NCI-H460 (cell line): ENCODE measurements at places on chromosomes 1 and 21.

DNA sequence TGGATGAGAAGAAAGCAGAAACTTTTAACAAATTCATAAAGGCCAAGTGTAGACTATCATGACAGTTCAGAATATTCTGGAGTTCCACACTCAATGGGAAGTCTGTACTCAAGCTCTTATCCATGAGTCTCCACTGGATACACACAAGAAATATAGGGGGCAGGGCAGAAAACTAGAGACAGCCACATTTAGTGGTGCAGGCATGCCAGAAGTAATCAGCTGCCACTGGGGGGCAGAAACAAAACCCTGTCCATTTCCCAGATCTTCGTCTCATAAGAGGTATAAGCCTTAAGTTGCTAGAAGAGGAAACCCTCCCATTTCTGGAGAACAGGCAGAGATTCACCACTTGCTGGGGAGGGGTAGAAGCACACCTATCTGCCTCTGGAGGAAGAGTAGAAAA lies 166.8 kb upstream of the GALNT2 start:
- DNase-seq = no peak

DNA sequence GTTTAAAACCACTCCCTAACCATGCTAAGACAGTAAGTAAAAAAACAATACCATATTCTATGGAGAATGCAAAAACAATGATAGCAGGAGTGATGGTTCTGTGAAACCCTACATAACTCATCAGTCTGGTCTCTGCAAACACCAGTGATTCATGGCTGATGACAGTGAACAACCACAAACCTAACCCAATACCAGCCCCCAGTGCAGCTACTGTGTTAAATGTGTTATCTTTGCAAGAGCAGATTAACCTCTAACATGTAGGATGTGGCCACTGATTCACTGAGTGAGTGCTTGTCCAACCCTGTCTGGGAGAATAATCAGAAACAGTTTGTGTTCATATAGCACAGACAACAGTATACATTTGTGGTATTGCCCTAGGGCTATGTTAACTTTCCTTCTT lies 100.2 kb upstream of the COG2 start:
- DNase-seq = no peak

DNA sequence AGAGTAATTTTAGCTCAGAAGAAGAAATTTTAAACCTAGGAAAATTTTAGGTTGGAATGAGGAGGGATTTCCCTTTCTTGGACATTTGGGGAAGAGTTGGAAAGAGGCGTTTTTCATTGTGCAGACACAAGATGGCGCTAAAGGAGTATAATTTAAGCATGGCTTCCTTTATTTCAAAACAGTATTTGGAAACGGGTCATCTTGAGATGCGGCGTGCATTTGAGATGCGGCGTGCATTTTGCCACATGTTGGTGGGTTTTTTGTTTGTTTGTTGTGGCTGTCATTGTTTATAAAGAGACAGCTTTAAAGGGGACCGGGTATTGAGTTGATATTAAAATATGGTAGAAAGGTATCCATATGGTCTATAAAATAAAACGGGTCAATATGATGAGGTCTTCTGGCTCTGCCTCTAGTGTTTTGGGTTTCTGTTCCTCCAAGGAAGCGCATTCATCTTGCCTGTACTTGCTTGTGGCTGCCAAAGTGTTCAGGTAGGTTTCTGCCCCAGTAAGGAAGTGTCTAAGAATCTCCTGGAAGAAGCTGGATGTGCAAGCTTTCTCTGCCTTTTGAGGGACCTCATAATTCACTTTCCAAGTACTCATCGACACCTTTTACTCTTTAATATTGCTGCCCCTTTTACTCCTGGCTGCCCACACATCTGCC lies 210.3 kb downstream of the SLC35F3 start:
- peak; percentile 69 for DNase-seq

- DNase-seq = no peak
These were observed 42.6 kb upstream of the SRSF10 start for GRCh38 chr1:24022581-24023361.

DNA sequence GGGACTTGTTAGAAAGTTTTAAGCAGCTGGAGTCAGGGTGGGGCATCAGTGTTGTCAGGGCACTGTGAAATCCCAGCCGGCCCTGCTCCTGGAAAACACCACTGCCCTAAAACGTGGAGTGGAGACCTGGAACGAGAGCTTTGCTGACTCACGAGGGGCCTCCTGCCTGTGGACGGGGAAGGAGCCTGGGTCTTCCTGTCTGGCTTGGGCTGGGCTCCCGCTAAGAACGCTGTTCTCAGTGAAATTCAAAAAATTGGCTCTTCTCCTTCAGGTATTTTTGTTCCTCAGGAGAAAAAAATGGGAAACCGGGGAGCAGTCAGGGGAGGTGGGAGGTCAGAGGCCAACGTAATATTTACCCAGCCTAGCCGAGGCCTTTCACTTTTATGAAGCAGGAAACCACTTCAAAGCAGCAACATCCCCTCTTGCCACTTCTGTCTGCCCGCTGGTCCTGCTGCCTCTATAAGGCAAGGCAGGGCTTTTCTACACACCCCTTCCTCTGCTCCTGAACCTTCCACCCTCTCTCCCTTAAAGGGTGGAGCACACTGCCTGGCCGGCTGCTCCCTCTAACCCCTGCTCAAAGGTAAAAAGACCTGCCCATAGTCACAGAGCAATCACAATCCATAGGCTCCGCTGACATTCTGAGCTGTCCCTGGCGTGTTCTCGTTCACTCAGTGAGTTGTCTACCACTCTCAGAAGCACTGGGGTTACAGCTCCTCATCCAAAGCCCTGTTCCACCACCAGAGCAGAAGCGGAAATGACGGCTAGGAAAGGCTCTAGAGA lies 8.0 kb downstream of the PLXNA2 start:
- DNase-seq = peak; percentile 54

GRCh38 chr1:175885326-175885725 lies 141.9 kb upstream of the TNR start:
- DNase-seq = no peak

GRCh38 chr1:54289712-54290233 lies 89.8 kb downstream of the MRPL37 start:
- no peak for DNase-seq

- no peak for DNase-seq
These were observed 268.0 kb downstream of the PTPRC start for GRCh38 chr1:198906739-198907422.

GRCh38 chr1:16189921-16190621 lies 22.4 kb downstream of the ARHGEF19 start:
- no peak for DNase-seq

- no peak for DNase-seq
These were observed 827.1 kb upstream of the B3GALT2 start for GRCh38 chr1:194013561-194013960.

GRCh38 chr1:210747890-210748289 lies 386.1 kb downstream of the KCNH1 start:
- no peak for DNase-seq

GRCh38 chr1:79741720-79742421 lies 735.3 kb upstream of the ADGRL4 start:
- no peak for DNase-seq

DNA sequence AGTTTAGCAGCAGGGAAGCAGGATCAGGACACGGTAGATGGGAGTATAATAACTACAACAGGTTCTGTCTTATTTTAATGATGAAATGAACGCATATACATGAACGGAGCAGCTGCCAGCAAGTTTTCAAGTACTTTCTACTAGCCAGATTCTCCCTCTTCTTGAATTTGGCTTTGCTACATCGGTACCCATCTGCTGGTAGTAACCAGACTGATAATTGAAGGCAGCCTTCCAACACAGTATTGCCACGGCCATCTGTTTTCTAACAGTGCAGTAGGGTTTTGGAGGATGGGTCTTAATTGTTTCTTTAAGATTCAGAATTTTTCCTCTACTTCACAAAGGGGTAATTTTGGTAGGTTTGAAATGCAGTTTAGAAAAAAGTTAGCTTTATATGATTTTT lies 33.4 kb downstream of the CENPF start:
- no peak for DNase-seq

GRCh38 chr1:206768472-206769303 lies 1.9 kb upstream of the IL19 start:
- no peak for DNase-seq

DNA sequence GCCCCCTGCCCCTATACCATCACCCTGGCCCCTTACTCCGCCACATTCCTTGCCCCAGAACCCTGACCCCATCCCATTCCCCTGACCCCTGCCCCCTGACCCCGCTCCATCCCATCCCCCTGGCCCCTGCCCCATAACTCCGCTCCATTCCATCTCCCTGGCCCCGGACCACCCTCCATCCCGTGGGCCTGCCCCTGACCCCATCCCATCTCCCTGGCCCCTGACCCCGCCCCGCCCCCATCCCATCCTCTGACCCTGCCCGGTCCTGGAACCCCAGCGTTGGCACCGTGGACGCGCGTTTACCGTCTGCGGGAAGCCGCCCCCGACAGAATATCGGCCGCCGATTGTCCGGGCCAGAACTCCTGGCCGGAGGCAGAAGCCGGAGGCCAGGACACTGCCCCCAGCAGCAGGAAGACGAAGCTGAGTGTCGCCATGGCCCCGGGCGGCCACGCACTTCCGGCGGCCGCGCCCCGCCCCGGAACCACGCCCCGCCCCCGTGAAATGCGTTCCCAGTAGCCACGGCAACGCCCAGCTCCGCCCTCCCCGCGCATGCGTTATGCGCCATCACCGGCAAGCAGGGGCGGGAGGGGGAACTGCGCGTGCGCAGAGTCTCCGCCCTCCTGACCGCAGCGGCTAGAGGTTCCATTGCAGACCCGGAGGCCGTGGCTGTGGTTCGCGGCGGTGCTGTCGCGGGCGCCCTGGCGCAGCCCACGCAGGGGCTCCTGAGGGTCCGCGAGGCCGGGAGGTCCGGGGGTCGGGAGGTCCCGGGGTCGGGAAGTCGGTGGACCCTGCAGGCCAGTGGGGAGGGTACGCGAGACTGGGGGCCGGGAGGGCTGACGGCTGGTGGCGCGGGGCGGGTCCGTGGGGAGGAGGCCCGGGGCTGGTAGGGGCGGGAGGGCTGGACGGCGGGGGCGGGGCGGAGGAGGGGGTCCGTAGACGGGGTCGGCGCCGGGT lies at the start of gene POFUT2:
Gene POFUT2, minus strand, starts transcription at position 458 of the 954 bp plus-strand sequence. Its CDS starts 24 bp downstream, at position 434.
- DNase-seq = peak; percentile 91

GRCh38 chr1:151963288-151963687 lies 30.4 kb downstream of the S100A10 start:
- DNase-seq = no peak

GRCh38 chr1:23617084-23617521 lies 57.8 kb upstream of the ID3 start:
- DNase-seq = no peak

GRCh38 chr21:21187579-21187978 lies 189.4 kb downstream of the NCAM2 start:
- DNase-seq = no peak

- no peak for DNase-seq
These were observed 20.4 kb upstream of the C1orf105 start for GRCh38 chr1:172399756-172400721.

GRCh38 chr1:28449904-28450303 lies 55.9 kb upstream of the RCC1 start:
- no peak for DNase-seq

DNA sequence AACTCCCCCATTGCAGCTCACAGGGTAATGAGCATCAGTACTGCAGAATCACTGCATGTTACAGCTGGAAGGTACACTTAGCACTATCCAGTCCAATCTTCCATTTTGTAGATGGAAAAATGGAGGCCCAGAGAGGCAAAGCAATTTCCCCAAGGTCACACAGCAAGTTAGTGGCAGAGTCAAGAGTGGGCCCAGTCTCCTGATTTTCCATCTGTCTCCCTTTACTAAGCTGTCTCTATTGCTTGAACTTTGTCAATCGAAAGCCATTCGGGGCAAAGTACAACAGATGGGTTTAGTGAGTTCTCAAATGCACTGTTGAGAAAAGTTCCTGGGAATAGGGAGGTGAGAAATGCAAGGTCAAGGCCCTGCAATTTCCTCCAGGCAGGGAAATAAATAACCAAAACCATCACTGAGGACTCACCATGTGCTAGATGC lies 50.4 kb upstream of the IFFO2 start:
- no peak for DNase-seq

GRCh38 chr21:44590311-44590721 lies 2.0 kb downstream of the KRTAP10-6 start:
- DNase-seq = no peak

DNA sequence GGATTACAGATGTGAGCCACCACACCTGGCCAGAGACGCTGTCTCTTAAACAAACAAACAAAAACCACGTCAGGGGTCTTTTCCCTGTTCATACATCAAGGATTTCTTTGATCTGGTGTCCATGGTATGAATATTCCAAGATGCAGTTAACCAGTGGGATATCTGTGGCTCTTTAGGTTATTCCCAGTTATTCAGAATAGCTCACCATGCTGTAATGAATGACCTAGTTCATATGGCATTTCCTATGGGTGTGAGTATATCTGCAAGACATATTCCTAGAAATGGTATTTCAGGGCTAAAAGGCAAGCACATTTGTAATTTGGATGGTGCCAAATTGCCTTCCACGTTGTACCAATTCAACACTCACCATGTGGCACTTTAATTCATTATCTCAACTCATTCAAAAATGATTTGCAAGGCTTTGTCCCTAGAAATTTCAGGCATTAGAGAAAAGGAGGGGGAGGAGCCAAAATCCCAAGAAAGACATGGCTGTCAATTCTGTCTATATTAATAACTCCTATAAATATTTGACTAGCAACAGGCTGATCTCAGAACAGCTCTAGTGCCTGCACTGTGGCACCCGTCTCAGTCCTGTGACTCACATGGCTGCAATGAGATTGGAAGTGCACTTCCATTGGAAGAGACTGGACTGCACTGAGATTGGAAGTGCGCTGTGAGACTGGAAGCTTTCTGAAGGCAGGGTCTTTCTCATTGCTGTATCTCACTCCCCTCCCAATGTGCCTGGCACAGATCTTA lies 6.0 kb upstream of the STMN1 start:
- no peak for DNase-seq

DNA sequence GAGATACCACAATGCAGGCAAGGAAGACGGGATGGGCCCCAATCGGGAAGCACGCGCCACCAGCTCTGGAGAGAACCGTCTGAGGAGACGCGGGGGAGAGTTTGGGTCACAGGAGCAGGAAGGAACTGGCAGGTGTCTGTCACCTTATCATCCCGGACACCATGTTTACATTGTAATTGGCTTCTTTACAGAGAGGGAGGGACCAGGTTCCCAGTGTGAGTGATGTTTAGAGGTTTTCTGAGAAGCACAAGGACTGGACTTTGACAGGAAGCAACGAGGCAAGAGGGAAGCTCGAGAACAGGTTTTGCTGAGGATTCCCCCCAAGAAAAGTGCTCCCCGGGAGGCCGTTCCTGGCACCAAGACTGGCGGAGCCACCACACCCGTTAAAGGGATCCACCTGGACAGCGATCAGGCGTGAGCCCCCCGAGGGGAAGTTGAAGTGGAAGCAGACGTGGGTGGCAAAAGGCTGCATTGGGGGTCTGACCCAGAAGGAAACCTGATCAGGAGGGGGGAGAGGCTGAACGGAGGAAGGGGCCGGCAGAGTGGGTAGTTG lies 957 bp downstream of the EPS15 start:
- DNase-seq = no peak

- DNase-seq = no peak
These were observed 1.3 kb upstream of the VAMP3 start for GRCh38 chr1:7769673-7770412.

GRCh38 chr1:92503043-92503925 lies 16.6 kb upstream of the GFI1 start:
- DNase-seq = no peak
